ENCODE measurements at places on chromosomes 1 and 21.

DNA sequence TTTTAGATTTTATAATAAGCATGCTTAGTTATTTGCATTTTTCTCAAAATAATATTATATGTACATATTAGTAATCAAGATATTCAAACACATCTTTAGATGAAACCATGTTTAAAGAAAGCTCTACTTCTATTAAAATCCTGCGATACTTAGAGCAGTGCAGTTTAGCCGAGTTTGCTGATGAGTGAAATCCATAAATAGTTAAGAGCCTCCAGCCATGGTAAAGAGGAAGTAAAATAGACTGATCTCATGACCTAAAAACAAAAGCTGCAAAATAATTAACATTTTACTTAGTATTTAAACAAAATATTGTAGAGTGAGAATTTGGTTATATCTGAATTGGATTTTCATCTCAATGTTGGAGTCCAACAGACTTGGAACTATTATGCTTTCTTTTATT is 147.4 kb upstream of the NRIP1 start:
- no peak for DNase-seq

GRCh38 chr1:30085811-30086770 is 637.3 kb downstream of the MATN1 start:
- DNase-seq = no peak

GRCh38 chr1:64137412-64137803 is 66.0 kb upstream of the UBE2U start:
- no peak for DNase-seq

DNA sequence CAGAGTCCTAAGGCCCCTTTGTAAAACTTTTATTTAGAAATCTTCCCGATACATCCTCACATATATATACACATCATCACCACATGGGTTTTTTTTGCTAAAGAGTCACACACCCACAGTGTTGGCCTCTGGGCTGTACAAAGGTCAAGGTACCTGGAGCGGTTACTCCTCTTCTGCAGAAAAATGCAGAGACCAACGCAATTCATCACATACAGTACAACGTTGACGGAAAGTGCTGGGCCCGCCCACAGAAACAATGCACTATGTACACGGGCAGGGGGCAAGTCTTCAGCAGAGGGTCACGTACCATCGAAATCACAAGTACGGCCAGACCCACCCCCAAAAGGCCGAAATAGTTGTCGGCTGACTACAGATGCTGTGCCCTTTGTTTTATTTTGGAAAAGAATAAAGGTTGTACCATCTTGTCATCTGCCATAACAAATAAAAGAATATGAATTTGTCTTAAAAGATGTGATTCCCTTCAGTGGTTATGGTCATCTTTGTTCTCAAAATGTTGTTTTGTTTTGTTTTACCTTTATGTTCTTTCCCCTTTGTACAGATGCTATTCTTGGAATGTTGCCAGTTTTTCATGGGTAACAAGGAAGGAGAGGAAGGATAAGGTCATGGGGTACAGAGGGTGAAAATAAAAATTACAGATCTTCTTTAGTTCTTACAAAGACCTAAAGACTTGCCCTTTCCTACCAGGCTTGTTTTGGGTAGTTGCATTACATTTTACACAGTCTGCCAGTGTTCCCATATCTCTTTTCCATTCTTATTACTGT is 15.6 kb downstream of the TAL1 start:
- DNase-seq = no peak

Measured in CD4-positive, alpha-beta T cell (primary cell).